ENCODE measurements at places on chromosomes 12 and 14.

DNA sequence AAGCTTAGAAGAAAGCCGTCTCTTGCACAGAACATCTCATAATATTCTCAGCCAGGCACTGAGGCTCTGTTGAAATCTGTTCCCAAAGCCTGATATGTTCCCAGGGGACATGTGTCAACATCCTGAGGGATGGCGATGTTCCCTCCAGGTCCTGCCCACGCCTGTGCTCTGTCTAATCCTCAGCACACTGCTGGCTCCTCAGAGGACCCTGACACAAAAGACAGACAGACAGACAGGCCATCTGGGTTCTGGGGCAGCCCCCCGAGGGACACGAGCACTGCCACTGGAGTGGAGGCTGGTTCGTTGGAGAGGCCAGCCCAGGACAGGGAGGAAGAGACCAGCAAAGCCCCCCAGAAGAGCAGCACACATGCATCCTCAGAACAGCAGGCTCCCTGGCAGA is 27.8 kb downstream of the CHGA start:
- DNase-seq = no peak

DNA sequence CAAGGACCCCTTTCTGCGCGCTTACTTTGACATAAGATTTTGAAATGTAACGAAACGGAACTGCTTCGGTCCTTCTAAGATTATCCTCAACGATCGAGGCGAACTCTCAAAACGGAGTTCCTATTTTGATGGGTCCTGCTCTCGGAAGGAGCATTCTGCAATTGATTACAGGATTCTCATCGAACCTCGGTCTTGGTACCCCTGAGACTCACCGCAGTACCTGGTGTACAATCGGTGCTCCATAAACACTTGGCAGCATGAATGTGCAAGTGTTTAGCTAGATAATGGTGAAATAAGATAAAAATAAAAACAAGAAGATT is 530 bp upstream of the NEMF start:
- DNase-seq = no peak

- peak; percentile 55 for DNase-seq
Measured at GRCh38 chr12:108784270-108784669, 53.0 kb upstream of the CORO1C start.

GRCh38 chr12:49017891-49018260 is 700 bp downstream of the PRKAG1 start:
- no peak for DNase-seq

DNA sequence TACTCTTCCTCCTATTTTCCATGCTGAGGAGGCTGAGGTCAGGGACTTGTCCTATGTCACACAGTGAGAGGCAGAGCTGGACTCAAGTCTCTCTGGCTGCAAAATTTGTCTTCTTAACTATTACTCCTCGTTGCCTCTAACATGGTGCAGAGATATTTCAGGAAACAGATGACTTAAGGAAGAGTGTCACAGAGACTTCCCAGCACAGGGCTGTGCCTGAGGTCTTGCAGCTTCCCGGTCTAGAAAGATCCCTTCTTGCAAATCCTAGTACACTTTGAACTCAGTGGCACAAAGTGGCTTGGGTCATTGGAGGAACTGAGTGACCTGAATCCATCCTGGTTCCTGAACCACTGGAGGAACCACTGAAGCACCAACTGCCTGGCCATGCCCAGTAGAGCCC is 17.1 kb upstream of the RBM19 start:
- DNase-seq = no peak

- no peak for DNase-seq
Measured at GRCh38 chr12:67927324-67927723, 61.9 kb upstream of the IFNG-AS1 start.

DNA sequence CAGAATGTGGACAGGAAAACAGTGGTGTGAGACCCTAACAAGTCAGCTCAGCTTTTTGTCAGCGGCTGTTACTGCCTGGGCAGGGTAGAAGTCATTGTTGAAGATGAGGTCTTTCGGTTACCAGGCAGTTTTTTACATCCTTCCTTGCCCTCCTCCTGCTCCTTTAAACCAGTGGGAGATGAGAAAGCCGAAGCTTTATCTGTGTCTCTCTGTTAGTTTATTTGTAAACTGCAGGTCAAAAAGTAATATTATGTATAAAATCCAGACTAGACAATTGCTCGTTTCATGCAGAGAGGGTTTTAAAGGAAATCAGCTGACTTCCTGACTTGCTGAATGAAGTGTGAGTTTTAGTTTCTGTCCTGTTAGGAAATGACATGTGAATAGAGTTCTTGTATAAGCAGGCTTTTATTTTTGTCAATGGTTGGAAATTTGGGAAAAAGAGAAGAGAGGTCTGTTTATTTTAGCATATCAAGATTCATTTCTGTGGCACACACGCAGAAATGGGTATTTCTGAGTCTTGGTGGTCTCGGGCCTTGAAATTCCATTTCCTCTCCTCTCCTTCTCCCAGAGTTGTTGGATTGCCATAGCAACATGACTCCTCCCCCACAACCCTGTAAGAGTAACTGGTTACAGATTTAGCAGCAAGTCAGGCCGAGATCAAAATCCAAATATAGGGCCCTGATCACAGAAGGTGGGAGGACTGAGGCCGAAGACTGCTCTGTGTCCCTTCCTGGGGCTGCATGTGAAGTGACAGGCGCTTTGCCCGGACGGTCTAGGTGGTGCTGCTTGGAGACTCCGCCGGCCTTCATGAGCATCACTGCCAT is 60.8 kb downstream of the SAMD4A start:
- peak; percentile 55 for DNase-seq

DNA sequence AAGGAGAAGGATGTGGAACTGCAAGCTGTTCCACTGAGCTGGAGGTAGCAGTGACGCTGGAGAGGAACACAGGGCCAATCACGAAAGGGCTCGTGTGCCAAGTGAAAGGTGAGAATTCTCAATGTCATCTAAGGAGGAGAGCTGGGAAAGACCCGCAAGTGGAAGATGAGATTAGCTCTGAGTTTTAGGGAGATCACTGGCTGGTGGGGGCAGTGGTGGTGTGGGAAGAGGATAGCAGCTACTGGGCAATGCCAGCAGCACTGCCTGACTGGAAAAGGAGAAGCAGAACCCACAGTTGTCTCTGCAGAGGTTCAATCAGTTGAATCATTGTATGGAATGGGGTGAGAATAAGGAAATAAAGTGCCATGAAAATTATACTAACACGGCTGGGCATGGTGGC is 27.8 kb downstream of the SLC25A47 start:
- no peak for DNase-seq

DNA sequence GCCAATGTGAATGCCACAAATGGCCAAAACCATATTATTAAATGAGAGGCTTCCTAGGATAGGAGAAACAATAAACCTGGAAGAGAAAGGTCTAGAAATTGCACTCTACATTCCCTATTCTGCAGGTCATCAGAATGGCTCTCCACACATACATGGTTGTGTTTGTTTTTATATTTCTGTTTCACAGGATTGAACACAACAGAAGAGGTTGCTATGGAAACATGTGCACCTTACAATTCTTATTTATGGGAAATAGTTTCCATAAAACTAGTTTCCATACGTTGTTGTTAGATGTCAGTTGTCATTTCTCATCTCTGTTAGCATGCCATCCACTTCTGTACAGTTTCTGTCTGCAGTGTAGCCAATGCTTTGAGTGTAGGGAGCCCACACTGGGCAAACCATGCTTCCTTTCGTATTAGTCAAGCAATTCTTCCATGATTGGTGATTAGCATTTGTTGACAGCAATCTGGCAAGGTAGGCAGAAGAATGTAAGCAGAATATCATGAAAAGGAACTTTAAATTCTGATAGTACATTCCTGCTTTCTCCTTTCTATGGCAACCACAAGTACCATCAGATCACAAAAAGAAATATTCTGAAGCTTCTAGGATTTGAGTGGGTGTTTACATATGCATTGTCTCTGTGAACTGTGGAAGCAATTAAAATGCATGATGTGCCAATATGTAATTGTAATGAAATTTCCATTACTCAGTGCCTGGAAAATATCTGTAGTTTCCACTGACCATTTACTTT is 141.6 kb upstream of the AVPR1A start:
- DNase-seq = no peak

DNA sequence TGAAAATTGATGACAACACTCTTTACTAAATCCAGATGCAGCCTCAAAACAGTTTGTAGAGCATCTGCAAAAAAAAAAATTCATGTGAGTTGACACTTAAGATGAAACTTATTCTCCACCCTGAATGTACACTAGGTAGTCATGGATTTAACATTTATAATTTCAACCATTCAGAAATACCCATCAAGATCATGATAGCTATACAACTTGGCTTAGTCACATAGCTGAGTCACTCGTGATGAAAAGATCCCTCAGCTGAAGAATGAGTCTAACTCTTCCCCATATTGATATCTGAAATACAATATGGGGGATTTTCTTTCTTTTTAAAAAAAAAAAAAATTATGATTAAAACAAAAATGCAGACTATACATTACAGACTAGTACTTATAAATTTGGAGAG is 104.8 kb upstream of the PLEKHG7 start:
- DNase-seq = no peak

DNA sequence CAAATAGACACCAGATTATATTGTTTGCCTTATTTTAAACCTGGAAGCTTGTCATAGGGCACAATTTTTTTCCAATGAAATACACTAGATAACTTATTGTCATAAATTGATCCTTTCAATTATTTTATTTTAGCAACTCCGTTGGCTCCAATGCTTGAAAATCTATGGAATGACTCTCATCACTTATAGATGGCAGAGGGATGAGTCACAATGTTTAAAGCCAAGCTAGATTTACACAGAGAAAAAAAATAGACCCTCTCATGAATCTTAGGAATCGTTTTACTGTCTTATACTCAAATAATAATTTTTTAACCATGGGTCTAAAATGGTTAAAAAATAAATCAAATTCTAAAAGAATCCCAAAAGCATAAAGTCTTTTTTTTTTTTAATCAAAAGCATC is 1276.6 kb upstream of the FLRT2 start:
- no peak for DNase-seq

DNA sequence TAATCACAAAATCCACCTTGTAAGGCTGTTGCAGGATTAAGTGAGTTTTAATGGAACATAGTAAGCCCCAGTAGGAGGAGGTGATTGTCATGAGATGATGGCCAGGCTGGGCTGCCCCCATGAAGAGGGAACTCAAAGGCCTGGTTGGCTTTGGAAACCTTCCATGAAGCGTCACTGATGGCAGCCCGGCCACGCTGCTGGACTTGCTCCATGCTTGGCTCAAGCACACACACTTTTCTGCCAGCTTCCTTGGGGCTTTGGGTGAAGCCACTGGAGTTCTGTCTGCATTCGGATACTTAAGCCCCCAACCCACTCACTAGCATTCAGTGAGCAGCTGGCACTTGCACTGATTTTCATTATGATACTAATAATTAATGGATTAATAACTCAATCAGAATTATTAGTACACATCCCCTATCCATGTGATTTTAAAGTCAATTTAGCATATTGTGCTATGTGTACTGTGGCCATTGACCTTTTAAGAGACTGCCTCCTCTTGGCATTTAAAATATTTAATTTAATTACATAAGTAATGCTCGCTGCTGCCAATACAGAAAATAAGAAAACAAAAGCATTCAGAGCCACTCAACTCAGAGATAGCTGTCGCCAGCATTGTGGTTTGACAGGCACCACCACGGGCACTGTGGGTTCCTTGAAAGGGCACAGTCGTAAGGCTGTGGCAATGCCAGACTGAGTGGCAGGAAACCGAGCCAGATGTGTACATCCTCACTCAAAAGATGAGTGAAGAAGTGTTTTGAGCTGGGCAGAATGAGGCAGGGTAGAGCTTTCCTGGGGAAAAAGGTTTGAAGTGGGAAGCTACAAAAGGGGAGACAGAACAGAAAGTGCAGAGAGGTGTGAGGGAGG is 15.9 kb downstream of the KRT85 start:
- no peak for DNase-seq

- DNase-seq = peak; percentile 99
Measured at GRCh38 chr14:101561145-101561896, at the start of gene DIO3. DIO3 (plus strand) TSS chr14:101561495.

GRCh38 chr12:31726575-31726974 is 2.2 kb downstream of the AMN1 start:
- no peak for DNase-seq

- DNase-seq = no peak
Measured at GRCh38 chr14:83312511-83312910, 1778.9 kb upstream of the SEL1L start.

- DNase-seq = peak; percentile 4
Measured at GRCh38 chr12:90013409-90013808, 304.8 kb upstream of the ATP2B1 start.

DNA sequence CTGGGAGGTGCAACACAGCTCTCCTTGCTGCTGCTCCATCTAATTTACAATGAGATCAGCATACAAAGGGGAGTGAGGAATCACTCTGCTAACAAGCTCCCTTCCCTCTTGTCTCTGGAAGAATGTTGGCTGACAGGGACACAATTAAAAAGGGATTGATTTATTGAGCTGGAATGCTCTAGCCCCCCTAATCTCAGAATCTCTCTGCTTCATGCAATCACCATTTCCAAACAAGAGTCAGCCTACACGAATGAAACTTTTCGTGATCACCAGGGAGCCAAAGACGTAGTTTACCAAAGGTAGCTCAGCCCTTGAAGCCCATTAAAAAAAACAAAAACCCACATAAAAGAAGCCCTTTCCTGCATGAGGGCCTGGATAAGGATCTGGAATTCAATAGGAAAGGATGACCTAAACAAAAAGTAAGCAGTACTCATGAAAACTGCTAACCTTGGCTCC is 223.8 kb downstream of the C12orf75 start:
- DNase-seq = peak; percentile 28

- no peak for DNase-seq
Measured at GRCh38 chr12:3329361-3329760, 161.6 kb upstream of the PRMT8 start.

DNA sequence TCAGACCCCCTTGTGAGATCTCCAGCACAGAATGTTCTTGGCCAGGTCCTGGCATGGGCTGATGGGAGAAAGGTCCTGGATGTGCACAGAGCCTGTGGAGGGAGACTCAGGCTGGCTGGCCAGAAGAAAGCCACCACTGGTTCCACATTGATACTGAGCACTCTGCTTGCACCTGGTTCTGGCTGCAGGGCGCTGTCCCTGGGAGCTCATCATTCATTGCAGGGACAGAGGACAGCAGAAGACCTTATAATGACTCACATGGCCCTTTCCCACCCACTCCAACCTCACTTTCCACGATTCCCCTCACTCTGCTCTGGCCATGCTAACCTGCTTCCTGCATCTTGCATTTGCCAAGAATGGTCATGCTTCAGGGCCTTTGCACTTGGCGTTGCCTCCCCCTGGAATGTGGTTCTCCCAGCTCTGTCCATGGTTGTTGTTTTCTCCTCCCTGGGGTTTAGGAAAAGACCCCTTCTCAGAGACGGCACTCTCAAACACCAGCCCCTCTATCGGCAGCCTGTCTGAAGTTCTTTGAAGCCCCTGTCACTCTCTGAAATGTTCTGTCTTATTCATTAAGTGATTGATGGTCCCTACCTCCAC is 10.3 kb downstream of the KRT7 start:
- no peak for DNase-seq

GRCh38 chr14:77275601-77276017 is 4.6 kb upstream of the NGB start:
- peak; percentile 79 for DNase-seq

DNA sequence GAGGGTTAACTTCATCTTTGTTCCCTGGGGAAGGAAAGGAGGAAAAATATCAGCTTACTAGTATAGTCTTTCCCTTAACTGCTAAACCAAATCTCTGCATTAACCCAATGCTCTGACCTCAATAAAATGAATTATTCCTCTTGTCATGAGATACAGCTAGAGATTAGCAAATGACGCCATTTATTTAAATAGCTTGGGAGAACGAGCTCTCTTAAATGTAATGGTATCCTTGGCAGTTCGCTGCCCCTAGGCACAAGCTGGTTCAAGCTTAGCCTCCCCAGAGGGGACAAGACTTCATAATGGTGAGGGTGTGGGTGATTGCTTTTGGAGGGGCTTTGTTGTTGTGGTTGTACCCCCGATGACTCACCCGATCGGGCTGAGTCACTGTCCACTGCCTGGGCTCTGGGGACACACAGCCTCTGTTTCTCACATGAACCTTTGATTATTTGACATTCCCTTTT is 19.6 kb downstream of the FNTB start:
- no peak for DNase-seq
